ENCODE measurements at places on chromosomes 5 and 9. TPM values are rescaled to one million over a fixed set of nuclear protein-coding genes. Genes with fewer than 3 reads are reported as not detected.

GRCh38 chr9:96279932-96280331 is 22.0 kb downstream of the HSD17B3 start:
- no peak for DNase-seq

DNA sequence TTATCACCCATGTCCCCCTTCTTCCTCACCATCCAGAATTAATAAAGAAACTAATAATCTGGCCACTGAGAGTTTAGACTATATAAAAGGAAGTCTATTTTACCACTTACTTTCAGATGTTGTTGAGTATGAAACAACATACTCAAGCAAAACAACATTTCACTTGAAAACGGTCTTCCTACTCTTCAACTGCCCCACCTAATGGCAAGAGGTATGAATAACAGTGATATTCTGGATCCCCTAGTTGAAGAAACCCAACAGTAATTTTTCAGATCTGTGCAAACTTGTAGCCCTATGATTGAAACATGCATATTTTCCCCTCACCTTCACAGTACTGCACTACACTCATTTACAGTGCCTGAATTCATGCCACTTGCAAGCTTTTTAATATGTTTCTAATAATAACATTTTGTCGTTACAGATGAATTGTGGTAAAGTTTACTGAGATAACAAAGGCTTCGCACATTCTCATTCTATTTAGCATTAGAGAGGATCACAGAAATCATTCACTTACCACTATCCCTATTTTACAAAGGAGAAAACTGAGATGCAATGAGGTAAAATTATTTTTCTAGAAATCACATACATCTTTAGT is 267.9 kb upstream of the PDE4D start:
- peak; percentile 15 for DNase-seq

Gene PCDHGC4
- 1.5 TPM for polyA plus RNA-seq

Gene DDX4
- 0.11 TPM for polyA plus RNA-seq

GRCh38 chr5:2496891-2497290 is 254.6 kb downstream of the IRX2 start:
- DNase-seq = no peak

Gene KCNMB1
- 1.1 TPM for polyA plus RNA-seq

- no peak for DNase-seq
Observed at GRCh38 chr9:70945301-70945700, 176.1 kb downstream of the TRPM3 start.

DNA sequence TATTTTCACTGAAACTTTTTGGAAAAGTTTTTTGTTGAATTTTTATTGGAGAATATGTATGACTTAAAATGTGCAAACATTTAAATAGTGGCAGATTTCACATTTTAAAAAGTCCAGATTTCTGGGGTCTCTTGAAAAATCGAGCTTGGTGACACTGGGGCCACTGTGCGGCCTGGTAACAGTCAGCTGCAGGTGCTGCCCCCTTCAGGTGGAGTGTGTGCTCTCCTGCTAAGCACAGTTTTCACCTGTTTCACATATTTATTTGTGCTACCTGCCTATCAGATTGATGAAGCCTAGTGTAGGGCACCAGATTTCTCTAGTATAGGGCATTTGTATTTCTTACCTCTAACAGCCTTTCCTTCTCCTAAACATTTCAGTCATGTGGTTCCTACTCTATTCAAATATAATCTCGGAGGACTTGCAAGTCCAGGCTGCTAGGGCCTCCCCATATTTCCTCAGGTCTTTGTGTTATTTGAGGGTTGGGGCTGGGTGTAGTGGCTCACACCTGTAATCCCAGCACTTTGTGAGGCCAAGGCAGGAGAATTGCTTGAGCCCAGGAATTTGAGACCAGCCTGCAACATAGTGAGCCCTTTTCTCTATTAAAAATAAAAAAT is 95.8 kb upstream of the KLF9 start:
- no peak for DNase-seq

DNA sequence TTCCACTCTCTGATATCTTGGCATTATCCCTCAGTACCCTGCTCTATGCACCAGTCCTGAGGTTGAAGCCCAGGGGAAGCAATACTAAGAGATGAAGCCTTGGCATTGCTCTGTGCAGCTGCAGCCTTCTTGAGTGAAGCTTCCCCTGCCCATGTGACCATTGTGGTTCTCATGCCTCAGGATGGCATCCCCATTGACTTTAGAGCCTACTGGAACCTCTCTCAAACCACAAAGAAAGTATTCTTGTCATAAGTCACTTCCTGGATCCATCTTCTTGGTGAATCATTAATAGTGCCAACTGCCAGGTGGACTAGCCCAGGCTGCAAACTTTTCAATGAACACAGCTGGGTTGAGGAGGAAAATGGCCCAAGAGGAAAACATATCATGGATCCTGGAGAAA is 283.9 kb upstream of the RFX3 start:
- DNase-seq = no peak

GRCh38 chr5:67793418-67793817 is 422.1 kb upstream of the PIK3R1 start:
- DNase-seq = no peak

Gene F12
- polyA plus RNA-seq = 1.0 TPM

Gene TMEM8B
- 19.6 TPM for polyA plus RNA-seq

Gene MARCHF11
- not detected for polyA plus RNA-seq

Gene NMRK1
- 17.0 TPM for polyA plus RNA-seq

DNA sequence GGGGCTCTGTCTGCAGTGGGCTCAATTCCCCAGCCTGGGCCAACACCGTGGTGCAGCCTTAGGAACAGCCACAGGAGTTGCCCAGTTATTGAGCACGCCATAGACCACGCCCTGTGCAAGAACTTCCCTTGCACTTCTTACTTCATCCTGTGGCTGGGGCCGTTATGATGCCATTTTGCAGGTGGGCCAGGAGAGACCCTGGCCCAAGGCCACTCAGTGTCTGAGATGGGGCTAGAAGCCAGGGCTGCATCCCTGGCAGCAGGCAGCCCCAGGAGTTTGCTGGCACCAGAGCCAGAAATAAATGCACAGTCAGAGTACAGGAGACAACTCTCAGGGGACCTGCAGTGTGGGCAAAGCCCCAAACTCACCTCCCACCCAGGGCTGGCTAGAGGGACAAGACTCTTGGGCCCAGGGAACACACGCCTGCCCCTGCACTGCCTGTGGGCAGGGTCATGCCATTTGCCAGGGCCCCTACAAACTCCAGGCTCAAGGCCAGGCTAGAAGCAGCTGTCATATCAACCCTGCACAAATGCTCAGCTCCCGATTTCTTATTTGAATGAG is 6.7 kb downstream of the CORO2A start:
- DNase-seq = no peak

GRCh38 chr5:107661038-107661649 is 9.6 kb downstream of the EFNA5 start:
- no peak for DNase-seq

Gene FAXDC2
- polyA plus RNA-seq = 14.9 TPM

Gene DDX31
- polyA plus RNA-seq = 9.9 TPM

- DNase-seq = no peak
Observed at GRCh38 chr5:122351416-122352157, 39.5 kb downstream of the SNCAIP start.

DNA sequence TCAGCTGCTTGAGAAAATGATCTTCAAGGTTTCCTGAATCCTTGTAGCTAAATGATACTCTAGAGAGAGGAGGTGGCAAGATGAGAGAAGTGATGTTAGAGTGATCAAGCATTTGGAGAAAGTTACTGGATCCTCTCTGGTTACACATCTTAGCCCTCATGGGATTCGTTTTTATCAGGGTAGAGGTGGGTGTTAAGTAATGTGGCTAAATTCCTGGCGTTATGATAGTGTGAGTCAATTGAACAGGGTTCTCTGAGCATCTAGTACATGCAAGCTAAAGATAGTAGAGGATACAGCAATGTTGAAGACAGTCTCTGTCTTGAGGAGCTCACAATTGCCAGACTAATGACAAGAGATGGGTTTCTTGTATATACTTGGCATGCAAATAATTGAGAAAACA is 123.7 kb downstream of the PSD2 start:
- DNase-seq = no peak

GRCh38 chr5:74446725-74447241 is 193.7 kb downstream of the ENC1 start:
- peak; percentile 73 for DNase-seq

GRCh38 chr5:129361441-129362025 is 98.6 kb upstream of the ADAMTS19 start:
- peak; percentile 19 for DNase-seq

GRCh38 chr9:35801328-35802128 is 10.1 kb downstream of the NPR2 start:
- no peak for DNase-seq

GRCh38 chr5:91382530-91383026 is 539 bp downstream of the ARRDC3 start:
- peak; percentile 75 for DNase-seq

Gene FLT4
- 10.0 TPM for polyA plus RNA-seq

DNA sequence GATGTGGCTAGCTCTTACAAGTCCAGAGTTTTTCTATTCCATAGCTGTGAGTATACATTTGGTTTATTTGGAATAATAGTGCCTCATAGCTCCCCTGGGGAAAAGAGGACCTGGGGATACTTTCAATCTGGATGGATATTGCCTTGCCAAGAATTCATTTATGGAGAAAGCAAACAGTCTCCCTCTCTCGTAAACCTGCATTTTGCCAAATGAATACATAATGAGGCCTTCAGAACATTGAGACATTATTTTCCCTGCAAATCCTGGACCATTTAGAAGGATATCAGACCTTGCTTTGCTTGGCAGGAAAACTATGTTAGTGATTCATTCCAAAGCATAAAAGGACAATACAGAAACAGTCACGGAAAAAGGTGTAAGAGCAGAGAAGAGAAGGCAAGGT is 569.6 kb upstream of the BRINP1 start:
- no peak for DNase-seq

Gene CACFD1
- polyA plus RNA-seq = 15.3 TPM

- peak; percentile 20 for DNase-seq
Observed at GRCh38 chr5:108084105-108084504, 297.8 kb downstream of the FBXL17 start.

Gene SHOC1
- polyA plus RNA-seq = 0.04 TPM

Gene NME5
- 0.61 TPM for polyA plus RNA-seq

- DNase-seq = no peak
Observed at GRCh38 chr9:120915854-120916470, 10.6 kb downstream of the TRAF1 start.

- DNase-seq = peak; percentile 95
Observed at GRCh38 chr5:32506201-32506661, 61.7 kb upstream of the ZFR start.

DNA sequence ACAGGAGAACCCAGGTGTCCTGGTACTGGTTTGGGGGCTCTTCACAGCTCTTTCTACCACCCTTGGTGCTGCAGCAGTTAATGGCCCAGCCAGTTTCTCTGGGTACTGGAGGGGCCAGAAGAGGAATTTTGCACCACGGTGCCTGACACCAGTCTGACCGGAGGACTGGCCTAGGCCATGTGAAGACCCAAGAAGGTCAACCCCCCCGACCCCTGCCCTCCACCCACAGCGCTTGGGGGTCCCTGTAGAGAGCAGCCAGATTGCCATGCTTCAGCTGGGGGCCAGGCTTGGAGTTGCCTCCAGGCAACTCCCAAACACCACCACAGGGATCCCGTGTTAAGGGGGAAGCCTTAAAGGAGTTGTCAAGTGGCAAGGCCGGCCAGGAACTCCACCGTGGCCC is 6.2 kb downstream of the ARSI start:
- DNase-seq = no peak

DNA sequence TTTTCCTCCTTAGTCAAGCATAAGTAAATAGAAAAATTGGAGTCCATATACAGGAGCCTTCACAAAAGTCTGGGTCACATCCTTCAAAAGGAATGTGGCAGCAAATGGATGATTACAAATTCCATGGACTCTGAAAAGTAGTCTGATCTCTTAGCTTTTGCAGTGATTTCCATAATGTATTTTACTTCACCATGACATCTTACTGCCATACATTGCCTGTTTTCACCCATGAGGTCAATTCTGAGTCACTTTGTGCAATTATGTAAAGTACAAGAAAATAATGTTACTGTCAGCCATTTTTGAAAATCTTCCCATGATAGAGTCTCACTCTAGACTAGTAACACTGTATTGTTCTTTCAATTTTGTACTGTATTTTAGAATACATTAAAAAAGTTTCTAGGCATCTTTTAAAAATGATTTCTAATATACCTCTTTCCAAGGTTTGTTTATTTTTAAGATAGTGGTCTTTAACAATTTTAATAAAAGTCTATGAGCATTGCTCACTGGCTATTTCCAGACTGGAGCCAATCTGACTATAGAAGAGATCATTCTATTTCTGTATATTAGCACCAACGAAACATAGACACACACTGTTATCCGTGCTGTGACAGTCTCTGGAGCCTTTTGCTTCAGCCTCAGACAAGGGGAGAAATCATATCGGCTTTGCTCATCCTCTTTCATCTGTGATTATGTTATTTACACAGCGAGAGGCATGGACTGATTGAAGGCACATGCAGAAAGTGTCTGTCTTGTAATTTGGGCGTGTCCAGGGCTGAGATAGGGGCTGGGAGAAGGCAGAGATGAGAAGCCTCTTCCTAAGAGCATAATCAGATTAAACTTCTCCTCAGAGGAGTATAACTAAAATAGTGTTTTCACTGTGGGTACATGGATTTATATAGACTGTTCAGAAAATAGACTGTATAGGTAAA is 22.9 kb upstream of the ACTBL2 start:
- no peak for DNase-seq

GRCh38 chr5:179862891-179863290 is 4.3 kb upstream of the MRNIP start:
- no peak for DNase-seq

GRCh38 chr9:89236955-89237573 is 58.4 kb upstream of the SHC3 start:
- DNase-seq = no peak

DNA sequence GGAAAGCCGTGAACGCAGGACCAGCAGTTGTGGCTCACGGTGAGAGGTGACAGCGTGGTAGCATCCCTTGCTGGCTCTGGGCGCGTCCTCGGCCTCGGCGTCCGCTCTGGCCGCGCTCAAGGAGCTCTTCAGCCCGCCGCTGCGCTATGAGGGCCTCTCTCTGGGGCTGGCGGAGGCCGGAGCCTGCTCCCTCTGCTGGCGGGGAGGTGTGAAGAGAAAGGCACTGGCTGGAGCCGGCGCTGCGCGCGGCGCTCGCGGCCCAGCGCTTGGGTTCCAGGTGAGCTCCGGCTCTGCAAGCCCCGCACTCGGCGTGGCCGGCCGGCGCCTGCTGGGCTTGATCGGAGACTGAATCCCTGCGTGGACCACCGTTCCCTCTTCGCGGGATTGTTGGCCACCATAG is 705.6 kb downstream of the SEMA5A start:
- DNase-seq = no peak

DNA sequence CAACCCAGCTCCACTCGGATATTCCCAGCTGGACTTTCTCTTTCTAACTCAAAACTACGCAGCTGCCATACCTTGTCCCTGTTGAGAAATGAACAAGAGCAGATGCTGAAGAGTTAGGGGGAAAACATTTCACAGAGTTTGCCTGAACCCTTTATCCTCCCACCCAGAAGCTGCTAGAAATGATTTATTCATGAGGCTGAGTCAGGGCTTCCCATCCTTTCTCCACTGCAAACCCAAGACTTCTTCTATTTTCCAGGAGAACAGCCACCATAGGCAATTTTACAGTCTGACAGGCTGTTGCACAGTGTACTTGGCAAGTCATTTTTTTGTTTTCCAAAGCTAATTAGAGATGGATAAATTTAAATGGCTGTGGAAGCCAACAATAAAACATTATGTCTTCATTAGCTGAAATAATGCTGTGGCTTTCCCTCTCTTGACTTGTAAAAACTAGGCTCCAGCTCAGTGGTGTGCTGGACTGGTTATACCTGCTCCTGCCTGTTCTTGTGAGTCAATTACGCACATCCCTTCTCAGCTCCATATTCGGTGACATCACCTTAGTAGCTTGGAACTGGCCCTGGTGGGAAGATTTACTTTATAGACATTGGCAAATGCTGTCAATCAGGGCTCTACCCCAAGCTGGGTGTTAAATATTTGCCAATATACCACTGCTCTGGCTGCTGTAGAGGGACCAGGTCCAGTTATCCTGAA is 71.9 kb downstream of the KIF4B start:
- no peak for DNase-seq
